ENCODE measurements at places on chromosomes 7 and 10.

- ATAC-seq, result no peak
Measured at GRCh38 chr10:75407224-75407712, 5.7 kb upstream of the ZNF503 start.

DNA sequence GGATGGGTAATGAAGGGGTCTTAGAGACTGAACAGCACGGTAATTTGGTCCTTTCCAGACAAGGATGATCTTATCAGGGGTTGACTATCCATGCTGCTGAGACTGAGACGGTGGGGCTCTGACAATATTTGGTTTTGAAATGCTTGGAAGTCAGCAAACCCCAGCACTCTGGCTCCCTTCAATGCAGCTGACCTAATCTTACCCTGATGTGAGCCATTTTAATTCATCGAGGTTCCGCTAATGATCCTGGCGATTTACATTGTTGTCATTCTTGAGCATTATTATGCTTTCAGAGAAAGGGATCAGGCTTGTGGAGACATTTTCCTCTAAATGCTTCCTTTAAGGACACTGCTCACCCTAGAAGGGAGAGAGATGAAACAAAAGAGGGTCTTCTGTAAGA lies 114.6 kb upstream of the BMPER start:
- ATAC-seq, result no peak

GRCh38 chr10:99743841-99744240 lies 11.8 kb downstream of the CUTC start:
- ATAC-seq, result no peak

DNA sequence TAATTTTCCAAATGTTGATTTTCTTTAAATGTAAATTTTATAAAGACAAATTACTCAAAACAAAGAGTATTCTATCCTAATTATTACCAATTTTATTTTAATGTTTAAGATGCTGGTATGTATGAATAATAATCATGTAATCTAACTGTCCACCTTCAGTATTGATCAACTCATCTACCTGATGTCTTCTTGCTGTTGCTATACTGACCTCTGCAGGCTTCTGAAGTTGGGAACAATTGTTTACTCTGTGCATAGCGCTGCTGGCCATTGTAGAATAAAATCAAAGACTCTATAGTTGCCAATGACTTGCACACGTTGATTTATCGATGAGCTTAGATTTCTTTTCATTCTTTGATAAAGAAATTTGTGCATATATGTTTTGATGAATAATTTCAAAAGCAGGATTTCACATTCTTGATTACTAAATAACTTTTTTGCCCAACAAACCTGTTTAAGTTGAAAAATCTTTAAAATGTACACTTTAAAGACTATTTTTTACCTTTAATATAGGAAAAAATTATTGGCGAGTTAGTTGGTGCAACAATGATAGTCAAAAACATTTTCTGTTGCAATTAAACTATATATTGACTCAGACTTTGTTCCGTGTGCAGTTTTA lies 282.3 kb downstream of the TFEC start:
- no peak for ATAC-seq

DNA sequence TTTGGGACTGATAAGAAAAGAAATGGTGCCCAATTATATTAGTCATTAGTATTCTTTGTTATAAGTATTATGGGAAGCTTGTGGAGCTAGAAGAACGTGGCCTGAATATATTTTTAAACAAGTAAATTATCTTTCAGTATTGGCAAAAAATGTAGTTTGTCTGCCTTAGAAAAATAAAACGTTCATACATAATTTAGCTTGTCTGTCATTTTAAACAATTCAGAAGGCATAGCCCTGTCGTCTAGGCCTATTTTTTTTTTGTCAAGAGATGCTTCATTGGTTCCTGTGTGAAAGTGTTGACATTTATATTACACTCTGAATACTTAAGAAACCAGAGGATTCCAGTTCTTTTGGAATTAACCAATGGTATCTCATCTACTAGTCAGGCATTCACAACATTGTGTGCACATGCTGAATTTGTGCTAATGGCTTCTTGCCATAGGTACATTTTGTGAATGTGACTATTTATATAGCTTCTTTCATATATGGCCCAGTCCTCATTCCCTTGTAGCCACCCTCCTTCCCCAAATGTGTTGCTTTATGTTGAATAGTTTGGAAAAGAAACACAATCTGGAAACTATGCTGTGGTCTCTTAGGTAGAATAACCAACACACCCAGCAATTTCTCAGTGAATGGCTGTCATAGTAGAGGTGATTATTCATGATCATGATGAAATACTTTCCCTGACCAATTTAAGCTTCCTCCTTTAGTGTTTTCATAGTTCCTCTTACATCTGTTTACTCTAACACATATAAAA lies 435.8 kb downstream of the EXOC4 start:
- no peak for ATAC-seq

DNA sequence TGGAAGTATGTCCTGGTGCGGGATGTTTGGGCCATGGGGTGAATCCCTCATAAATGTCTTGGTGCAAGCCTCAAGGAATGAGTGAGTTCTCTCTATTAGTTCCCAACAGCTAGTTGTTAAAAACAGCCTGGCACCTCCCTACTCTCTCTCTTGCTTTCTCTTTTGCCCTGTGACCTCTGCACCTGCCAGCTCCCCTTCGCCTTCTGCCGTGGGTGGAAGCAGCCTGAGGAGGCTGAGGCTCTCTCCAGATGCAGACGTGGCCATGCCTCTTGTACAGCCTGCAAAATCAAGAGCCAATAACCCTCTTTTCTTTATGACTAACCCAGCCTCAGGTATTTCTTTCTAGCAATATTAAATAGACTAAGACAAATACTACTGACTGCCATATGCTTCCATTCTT lies 210.3 kb downstream of the POM121L12 start:
- no peak for ATAC-seq

DNA sequence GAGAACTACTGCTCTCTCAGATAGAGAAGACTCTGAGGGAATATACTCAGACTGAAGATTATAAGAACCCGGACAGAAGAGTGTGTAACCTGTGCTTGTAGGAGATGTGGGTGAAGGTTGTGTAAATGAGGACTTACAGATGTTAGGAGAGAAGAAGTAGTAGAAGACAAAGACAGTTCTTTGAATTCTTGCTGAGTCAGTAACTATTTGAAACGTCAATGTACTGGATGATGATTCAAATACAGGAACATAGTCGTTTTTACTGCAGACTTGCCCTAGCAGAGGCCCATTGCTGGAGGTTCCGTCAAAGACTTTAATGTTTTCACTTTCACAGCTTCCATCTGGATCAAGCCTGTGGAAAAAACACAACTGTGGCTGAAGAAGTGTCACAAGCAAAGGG lies 6.8 kb downstream of the CUZD1 start:
- no peak for ATAC-seq

DNA sequence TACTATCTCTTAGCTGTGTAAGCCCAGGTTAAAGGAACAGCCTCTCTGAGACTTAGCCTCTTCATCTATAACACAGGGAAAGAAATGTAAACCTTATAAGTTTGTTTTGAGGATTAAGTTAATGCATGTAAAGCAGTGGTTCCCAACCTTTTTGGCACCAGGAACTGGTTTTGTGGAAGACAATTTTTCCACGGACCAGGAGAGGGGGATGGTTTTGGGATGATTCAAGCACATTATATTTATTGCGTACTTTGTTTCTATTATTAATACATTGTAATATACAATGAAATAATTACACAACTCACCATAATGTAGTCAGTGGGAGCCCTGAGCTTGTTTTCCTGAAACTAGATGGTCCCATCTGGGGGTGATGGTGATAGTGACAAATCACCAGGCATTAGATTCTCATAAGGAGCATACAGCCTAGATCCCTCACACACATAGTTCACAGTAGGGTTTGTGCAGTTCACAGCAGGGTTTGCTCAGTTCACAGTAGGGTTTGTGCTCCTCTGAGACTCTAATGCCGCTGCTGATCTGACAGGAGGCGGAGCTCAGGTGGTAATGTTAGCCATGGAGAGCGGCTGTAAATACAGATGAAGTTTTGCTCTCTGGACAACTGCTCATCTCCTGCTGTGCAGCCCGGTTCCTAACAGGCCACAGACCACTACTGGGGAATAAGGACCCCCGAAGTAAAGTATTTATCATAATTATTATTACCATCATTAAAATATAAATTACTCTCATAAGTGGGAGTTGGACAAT lies 41.3 kb upstream of the ANK3 start:
- ATAC-seq, result no peak

GRCh38 chr10:74898201-74898976 lies 72.0 kb downstream of the KAT6B start:
- peak; percentile 60 for ATAC-seq

- ATAC-seq, result no peak
Measured at GRCh38 chr7:28133872-28134271, 46.7 kb downstream of the JAZF1 start.

- no peak for ATAC-seq
Measured at GRCh38 chr7:69871886-69872569, 273.8 kb downstream of the AUTS2 start.

- no peak for ATAC-seq
Measured at GRCh38 chr10:115026746-115027140, 66.4 kb upstream of the ATRNL1 start.

GRCh38 chr10:70348228-70348850 lies 34.1 kb downstream of the LRRC20 start:
- peak; percentile 59 for ATAC-seq

DNA sequence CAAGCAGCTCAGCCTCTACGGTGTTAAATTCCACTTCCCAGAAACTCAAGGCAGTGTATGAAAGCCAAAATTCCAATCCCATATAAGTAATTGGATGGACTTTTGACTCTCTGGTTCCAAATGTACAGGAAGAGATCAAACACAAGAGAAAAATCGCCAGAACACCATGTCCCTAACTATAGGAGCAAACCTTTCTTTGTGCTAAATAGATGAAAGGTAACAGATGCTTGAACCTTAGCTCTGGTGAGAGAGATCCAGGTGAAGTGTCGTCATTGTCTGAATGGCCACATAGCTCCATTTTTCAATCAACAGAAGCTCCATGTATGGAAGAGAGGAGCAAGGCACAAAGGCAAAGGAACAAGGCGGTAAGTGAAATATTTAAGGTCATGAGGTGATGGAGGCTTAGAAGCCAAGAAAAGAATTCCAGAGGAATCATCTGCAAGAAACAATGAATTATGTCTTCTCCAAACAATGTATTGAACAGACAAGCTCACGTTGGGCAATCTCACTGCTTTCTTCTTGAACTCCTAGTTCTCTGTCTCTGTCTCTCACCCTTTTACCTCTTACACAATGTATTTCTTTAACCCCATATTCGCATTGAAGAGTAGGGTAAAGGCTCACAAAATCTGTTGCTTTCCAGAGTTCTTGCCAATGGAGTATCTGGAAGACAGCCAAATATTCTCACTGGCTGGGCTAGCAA lies 585.1 kb downstream of the GATA3 start:
- no peak for ATAC-seq

DNA sequence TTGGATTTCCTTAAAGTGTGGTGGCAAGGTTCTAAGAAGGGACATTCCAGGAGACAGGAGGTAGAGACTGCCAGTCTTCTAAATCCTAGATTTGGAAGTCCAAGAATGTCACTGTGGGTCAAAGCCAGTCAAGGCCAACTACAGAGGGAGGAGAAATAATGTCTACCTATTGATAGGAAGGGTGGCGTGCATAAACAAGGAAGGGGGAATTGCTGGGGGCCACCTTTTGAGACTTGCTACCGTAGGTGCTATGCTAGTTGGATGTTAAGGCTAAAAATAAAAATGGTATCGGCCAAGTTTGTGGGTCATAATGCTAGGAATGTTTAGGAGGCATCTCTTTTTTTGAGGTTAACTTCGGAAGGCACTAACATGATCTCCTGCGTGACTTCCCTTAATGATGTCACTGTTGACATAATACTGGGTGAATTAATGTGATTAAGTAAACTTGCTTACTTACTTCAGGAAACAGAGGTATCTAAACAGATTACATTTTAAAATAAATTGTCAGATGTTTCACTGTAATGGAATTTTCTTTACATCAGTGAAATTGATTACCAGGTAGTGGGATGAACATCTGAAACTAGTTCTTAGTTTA lies 4.8 kb downstream of the BTRC start:
- ATAC-seq, result no peak

DNA sequence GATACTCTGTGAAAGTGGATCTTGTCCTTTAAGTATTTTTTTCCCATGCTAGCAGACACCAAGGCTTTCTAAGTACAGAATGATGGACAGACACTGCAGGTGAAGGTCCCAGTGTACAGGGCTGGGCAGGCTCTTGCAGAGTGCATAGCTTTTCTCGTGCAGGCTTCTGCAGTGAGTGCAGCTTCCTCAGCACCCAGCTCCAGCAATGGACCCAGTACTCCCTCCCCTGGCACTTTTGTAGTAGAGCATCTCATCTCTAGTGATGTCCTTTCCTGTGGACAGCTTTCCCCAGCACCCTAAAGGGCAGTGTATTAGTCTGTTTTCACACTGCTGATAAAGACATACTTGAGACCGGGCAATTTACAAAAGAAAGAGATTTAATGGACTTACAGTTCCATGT lies 104.3 kb downstream of the CUL2 start:
- ATAC-seq, result no peak

DNA sequence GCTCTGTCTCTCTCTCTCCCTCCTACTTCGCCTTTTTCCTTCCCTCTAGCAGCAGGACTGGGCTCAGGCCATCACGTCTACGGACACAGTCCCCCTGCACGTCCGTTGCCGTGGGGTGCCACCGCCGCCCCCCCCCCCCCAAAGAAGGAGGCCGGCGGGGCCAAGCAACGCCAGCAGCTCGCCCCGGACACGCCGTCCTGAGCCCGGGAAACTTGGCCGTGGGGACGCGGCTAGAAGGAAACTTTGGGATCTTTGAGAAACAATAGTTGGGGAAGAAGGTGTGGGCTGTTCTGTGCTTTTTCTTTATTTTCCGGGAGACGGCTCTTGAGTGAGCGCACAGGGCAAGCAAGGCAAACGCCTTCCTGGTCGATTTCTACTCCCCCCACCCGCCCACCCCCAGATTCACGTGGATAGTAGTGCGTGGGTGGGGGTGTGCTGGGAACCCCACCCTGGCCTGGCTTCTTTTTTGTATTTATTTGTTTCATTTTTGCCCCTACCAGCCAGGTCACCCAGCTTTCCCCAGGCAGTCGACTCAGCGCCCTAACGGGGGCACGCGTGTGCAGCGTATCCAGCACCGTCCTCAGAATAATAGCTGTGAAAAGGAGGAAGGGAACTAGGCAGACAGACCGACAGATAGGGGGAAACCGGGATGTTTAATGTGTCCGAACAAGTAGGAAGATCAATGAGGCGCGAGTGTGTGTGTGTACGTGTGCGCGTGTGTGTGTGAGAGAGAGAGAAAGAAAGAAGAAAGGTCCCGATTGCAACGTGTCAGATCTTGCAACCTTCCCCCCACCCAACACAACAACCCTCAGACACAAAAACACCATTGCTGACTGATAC lies 1.4 kb downstream of the MXI1 start:
- ATAC-seq, result no peak

GRCh38 chr10:14396411-14397048 lies 65.8 kb upstream of the FRMD4A start:
- ATAC-seq, result no peak

DNA sequence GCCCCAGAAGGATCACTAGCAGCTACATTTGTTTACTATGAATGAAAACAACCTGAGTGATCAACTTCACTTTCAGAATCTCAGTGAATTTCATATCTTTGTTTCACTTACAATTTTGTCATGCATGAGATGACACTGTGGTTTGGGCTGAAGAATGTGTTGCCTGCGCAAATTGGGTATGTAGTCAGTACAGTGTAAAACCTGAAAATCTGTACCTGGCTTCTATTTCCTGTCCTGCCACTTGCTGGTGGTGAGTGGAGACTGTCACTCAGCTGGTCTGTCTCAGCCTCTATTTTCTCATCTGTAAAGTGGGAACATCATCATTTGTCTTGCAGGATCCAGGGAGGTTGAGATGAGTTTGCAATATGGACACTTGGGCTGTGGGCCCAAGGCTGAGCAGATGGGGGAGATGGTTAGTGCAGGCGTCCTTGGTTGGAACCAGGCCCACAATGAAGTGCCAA lies 118.0 kb downstream of the WDFY4 start:
- peak; percentile 93 for ATAC-seq

GRCh38 chr10:118870467-118871243 lies 115.9 kb upstream of the CACUL1 start:
- ATAC-seq, result no peak
